ENCODE measurements at places on chromosomes 3 and 15.

DNA sequence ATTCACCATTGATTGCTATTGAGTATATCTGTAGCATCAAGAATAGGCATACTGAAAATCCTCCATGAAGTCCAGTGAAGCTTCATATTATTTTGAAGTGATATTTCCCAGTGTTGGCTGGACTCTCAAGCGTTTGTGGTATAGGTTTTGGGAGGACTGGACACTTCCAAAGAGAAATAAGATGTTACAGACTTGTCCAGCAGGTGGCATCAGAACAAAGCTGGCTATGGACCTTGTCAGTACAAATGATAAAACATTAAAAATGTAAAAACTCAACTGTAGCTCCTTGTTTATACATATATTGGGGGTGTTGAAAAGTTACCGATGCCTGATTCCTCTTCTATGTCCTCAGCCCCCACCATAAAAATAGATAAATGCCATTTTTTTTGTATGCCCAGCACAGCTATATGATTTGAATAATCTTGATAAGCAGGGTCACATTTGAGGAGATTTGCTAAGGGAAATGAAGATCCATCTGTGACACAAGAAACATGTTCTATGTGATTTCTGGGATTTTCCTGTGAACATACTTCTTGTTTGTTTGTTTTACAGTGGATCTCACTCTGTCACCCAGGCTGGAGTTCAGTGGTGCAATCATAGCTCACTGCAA lies 54.5 kb upstream of the GOLGA6B start:
- DNase-seq = peak; percentile 36

DNA sequence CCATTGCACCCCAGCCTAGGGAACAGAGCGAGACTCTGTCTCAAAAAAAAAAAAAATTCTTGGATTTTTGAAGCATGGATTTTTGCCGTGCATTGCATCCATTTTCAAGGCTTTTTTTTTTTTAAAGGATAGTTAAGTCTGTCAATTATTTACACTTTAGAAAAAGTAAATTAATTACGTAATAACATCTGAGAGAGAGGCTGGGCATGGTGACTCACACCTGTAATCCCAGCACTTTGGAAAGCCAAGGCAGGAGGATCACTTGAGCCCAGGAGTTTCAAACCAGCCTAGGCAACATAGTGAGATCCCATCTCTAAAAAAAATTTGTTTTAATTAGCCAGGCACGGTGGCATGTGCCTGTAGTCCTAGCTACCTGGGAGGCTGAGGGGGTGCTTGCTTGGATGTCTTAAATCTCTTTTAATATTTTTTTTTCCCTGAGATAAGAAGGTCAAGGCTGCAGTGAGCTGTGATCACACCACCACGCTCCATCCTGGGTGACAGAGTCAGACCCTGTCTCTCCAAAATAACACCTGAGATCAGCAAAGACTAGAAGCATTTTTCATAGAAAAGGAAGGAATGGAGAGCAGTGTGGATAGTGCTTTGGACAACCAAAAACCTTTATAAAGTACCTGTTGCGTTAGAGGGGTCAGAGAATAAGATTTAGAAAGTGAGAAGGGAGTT lies 6.8 kb upstream of the SENP7 start:
- DNase-seq = no peak

GRCh38 chr3:124409650-124410275 lies 320.5 kb upstream of the UMPS start:
- peak; percentile 82 for DNase-seq

GRCh38 chr3:196169836-196170240 lies 41.4 kb downstream of the ZDHHC19 start:
- DNase-seq = no peak

- peak; percentile 20 for DNase-seq
These were observed 55.0 kb downstream of the CFAP20DC start for GRCh38 chr3:58994746-58995330.

- no peak for DNase-seq
These were observed 1.5 kb downstream of the CAND2 start for GRCh38 chr3:12797892-12798558.

DNA sequence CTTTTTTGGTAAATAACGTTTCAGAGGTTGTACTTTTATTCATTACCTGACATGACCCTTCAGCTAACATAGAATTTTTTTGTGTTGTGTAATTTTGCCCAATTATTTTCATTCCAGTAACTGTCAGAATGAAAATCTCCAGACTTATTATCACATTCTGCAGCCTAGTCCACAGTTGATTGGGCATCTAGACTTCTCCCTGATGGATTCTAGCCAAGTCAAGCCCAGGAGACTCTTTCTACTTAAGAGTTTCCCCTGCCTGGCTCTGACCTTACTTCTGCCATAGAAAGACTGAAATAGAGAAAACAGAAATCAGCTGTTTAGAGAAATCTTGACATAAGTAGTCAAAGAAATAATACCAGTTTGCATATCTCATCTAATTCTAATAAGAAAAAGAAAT lies 82.9 kb upstream of the CDAN1 start:
- DNase-seq = no peak

DNA sequence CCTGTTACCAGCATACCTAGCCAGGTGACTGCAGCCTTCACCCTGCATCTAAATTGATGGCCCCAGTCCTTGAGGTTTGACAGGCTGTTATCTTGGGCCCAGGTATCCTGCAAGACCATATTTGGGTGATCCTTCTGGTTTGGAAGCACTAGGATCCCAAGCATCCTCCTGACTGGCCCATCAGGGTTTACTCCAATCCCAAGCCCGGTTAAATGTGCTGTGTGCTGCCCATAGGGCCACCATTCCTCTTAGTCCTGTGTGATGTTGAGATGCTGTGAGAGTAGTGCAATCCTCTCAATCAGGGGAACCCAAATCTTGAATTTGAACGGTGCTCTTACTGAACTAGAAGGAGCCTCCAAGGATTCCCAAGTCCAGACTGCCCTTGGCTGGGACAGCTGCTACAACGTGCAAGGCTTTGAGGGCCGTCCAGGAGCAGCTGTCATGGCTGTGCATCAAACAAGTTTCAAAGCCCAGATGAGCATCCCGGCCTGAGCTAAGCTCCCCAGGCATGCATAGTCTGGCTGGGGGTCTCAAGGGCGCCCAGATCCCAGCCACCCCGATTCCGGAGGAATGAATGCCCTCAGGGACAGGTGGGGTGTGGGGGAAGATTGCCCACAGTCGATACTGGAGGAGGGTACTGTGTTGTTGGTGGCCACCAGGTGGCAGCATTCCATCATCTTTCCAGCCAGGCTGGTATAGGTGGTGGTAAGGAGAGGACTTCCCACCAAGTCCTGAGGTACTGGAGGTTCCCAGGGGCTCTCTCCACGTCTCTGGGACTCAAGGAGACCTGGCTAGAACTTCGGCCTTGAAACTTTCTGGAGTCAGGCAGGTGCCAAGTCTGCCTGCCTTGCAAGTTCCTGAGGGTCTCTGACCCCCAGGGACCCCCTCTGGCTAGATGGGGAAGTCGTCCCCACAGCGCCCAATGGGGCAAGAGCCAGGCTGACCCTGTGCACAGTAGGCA lies 32.6 kb downstream of the RBM5 start:
- peak; percentile 53 for DNase-seq

GRCh38 chr15:81400640-81401236 lies 26.7 kb upstream of the TMC3 start:
- DNase-seq = peak; percentile 42

GRCh38 chr15:78761891-78762385 lies 49.3 kb downstream of the ADAMTS7 start:
- DNase-seq = no peak

GRCh38 chr15:71333839-71334238 lies 218.6 kb downstream of the THSD4 start:
- peak; percentile 52 for DNase-seq

- DNase-seq = no peak
These were observed 130.9 kb upstream of the CTDSPL start for GRCh38 chr3:37730825-37731224.

DNA sequence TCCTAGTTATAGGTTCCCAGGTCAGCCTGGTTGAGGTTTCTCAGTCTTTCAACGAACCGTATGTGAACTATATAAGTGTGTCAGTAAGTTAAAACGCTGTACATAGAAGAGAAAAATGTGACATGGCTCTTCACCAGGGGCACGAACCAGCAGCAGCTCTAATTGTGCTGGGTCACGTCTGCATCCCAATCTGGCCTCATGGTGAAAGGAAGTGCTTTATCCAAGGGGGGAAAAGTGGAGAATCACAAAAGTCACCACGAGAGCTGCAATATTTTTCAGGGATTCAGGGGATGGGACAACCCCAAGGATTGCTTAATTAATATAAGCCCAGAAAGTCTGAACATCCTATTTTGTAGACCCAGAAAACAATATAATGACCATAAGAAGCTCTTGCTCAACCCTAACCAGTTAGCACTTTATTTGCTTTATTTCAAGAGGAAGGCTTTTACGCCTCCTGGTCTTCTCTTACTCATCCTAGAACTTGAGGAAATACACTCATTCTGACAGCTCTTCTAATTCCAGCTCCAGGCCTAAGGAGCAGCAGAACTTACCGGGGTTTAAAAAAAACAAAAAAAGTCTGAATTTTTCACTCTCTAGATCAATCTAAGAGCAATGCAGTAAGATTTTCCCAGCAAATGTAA lies 16.5 kb downstream of the ANXA2 start:
- DNase-seq = peak; percentile 19

DNA sequence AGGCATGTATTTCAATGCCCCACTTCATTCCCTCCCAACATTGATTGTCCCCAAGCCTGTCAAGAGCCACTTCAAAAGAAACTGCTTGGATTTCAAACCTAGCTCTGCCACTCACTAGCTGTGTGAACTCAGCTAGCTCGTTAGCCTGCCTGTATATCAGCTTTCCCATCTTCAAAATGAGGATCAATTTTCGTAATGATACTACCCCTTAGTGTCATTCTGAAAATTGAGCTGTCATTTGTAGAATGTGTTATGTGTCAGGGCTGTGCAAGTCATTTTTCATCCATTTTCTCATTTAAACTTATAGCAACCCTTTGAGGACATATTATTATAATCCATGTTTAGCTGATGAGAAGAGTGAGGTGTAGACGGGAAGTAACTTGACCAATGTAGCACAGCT lies 88.6 kb downstream of the TRIM42 start:
- DNase-seq = no peak

DNA sequence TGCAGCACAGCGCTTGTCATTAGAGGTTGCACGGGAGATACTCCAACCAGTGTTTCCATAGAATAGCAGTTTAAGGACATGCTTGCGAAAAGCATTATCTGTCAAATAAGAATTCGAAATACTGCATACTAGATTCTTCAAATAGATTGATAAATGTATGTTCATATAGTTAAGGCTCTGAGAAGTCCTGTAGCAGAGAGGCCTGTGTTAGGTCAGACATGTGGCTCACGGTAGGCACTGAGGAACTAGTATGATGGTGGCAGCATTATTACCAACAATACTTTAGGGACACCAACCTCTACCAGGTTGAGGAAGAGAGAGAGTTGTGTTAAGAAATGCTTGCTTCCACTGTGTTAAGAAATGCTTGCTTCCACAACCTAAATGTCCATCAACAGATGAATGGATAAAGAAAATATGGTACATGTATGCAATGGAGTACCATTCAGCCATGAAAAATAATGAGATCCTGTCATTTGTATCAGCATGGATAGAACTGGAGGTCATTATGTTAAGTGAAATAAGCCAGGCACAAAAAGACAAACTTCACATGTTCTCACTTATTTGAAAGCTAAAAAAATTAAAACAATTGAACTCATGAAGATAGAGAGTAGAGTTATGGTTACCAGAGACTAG lies 14.9 kb downstream of the MTMR14 start:
- no peak for DNase-seq

DNA sequence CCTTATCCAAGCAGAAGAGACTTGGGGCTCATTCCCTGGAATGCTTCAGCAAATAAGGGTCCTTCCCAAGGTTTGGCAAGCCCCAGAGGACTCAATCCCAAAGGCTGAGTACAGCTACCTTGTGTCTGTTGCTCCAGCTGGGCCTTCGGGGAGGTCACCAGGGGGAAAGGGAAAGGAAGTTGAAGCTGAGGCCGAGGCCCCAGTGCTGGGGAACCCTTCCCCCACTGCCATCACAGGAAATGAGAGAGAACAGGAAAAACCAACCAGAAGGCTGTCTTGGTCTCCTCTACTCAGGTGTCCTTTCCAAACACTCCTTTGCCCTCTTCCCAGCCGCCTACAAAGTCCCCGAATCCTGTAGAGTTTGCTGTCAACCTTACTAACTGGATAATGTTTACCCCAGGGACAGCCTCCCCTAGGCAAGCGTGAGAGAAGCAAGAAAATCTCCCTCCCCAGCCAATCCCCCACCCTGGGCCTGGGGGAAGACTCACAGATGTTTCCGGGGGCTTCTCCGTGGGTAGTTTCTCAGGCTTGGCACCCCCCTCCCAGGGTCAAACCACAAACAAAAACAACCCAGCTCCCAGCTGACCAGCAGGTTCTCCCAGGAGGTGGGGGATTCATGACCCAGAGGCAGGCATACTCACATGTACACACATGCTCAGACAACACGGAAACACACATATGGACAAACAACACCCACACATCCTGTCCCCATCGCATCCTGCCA lies 5.5 kb downstream of the CSRNP1 start:
- peak; percentile 57 for DNase-seq

DNA sequence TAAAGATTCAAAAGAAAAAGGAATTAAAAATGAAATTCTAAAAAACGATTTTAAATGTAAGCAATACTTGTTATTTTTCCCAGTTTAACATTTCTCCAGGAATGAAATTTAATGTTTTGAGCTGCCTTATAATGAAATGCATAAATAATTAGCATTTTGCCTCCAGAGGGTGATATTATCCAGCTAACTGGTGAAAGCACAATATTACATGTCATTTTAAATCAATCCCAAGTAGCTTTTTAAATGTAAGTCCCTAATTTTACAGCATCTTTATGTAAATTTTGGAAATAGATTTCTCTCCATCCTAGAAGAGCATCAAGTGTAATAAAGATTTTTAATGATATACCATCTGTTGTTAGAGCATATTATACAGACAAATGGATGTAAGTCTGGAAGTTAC lies 139.1 kb upstream of the P2RY1 start:
- DNase-seq = no peak

- peak; percentile 35 for DNase-seq
These were observed 27.9 kb upstream of the SCN10A start for GRCh38 chr3:38843898-38844297.

- peak; percentile 31 for DNase-seq
These were observed 25.6 kb downstream of the TPM1 start for GRCh38 chr15:63067976-63068743.

GRCh38 chr3:187954873-187955586 lies 198.9 kb upstream of the LPP start:
- DNase-seq = no peak

DNA sequence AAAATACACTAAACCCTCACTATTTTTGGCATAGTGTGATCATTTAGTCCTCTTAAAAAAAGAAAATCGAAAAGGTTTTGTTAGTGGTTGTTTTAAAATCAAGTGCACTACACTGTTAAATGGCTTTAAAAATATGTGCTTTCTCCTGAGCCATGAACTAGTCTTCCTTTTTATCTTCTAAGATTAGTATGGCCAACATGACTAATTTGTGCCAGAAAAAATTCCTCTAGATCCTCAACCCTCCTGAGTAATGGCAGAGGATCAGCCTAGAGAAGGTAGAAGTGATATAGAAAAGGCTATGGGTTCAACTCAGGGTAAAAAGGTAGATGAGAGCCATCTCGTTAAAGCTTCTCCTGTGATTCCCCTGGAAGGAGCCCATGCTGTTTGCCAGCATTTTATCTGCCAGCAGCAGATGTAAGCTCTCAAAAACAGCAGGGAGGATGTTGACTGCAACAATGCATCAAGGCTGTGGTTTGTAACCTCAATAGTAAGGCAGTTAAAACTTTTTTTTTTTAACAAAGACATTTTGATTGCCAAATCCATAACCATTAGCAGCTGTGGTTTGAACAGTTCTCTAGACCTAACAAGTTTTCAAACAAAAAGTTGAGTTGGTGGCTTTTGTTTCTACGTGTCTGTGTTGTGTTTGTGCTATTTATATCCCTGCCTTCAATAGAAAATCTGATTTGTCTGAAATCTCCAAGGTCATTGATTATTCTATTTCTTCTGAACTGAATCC lies 30.2 kb upstream of the ZNF609 start:
- no peak for DNase-seq

All from SJSA1 (cell line).